Testis (tissue), 5 donors: ENCODE measurements at places on chromosomes 1 and 21.

GRCh38 chr21:42447182-42447581 is 43.5 kb downstream of the UBASH3A start:
- no peak for DNase-seq

GRCh38 chr1:78291872-78292271 is 198.9 kb upstream of the PTGFR start:
- no peak for DNase-seq

- no peak for DNase-seq
These were observed 411.3 kb downstream of the DISC1 start for GRCh38 chr1:232037774-232038388.

- DNase-seq: peak; percentile 33
These were observed 45.2 kb upstream of the LYST start for GRCh38 chr1:235911876-235912275.

DNA sequence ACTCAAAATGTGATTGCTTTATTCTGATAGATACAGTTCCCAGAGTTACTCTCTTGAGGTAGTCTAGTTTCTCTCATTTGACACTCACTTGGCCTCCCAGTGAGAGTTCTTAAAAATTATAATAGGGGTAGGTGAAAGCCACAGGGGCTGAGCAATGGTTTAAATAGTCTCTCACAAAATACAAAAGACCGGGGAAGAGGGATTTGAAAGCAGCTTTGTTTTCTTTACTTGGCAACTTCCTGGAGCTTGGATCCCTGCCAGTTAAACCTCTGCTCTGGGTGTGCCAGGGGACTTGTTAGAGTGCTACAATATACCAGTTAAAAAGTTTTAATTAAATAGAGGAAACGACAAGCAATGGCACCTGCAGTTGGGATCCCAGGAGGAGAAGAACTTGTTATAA is 31.7 kb downstream of the OR13G1 start:
- DNase-seq: peak; percentile 57

- DNase-seq: no peak
These were observed 701 bp upstream of the INSRR start for GRCh38 chr1:156859523-156860112.

DNA sequence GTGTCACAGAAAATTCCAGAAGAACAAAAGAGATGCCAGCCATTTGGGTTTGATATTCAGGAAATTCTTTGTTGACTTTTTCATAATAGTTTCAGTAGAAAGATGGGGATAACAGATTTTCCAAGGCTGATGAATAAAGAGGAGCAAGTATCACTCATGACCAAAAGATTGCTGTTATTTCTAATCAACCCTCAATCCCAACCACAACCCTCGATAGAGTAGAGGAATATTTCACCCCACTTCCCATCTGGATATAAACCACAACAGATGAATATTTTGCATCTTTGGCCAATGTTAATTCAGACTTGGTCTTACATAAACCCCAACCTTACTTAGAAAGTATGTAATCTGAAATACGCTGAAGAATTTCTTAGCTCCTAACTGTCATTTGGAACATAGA is 232.4 kb downstream of the SEC16B start:
- no peak for DNase-seq

DNA sequence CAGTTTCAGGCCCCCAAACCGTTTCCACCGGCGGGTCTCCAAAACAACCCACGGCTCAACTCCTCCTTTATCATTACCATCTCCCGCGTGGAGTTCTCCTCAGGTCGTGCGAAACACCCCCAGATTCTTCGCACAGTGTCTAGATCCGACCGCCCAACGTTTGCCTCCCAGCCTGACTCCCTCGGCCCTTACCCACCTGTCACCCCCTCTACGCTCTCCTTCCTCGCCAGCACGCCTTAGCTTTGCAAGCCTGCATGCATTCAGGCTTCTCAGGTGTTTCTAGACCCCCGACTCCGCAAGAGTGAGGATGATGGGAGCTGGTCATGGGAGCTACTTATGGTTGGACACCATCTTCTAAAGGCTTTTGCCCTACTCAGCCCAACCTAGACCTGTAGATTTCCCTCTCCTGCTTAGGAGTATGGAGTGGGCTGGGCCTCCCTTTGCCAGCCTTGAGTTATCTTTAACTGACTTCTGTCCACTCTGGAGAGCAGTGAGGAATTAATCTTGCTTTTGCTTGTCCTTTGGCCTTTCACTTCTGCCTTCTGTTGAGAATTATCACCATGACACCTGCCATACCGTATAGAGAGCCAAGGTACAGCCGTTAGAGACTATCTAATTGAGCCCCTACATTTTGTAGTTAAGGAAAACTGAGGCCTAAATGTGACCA is 865 bp downstream of the ATP5IF1 start:
- no peak for DNase-seq

DNA sequence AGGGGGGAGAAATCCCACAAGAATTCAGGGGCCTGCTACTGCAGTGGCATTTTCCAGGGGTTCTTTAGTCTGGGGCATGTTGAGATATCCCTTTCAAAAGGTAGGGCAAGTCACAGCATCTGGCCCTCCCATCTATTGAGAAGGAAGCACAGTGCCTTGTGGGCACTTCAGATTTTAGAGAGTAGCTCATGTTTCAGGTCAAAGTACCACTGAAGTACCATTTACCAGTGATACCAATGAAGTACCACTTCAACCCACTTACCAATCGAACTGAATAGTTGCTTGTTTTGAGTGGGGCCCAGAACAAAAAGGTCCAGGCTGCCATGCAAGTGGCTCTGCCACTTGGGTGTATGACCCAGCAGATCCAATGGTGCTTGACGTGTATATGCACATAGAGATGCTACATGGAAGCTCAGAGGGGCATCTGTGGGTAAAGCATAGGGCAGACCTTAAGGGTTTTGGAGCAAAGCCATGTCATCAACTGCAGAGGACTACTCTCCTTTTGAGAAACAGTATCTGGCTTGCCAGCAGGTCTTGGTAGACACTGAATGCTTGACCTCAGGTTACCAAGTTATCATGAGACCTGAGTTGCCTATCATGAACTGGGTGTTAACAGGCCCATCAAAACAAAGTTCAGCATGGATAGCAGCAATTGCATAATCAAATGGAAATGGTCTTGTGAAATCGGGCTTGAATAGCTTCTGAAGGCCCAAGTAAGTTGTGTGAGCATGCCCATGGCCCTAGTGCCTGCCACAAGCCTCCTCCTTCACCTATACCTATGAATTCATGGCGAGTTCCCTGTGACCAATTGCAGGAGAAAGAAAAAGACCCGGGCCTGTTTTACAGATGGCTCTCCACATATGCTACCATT is 23.5 kb downstream of the PLA2G2D start:
- no peak for DNase-seq

GRCh38 chr1:50917138-50918137 is 42.6 kb downstream of the FAF1 start:
- DNase-seq: no peak

GRCh38 chr1:152034324-152034653 is 2.5 kb downstream of the S100A11 start:
- no peak for DNase-seq

DNA sequence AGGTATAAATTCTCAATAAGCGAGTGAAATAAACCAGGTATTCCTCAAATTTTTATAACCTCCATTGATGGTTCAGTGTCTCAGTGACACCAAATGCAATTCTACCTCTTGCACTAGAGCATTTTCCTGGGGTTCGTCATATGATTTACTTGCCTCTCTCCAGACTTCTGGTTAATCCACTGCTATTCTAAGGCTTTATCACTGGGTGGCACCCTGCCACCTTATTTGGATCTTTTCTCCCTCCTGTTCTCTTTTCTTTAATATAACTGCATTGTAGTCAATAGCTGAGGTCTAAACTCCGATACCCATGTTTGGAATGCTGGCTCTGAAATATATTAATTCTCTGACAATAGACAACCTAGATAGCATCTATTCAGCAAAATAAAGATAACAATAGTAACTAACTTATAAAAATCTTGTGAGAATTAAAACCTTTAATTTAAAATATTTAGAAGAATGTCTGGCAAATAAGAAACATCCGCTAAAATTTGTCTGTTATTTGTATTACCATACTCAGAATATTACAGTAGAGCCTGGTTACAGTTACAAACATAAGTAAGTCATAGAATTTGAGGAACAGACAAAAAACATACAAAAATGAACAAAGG is 436.4 kb downstream of the PLA2G4A start:
- DNase-seq: peak; percentile 71

DNA sequence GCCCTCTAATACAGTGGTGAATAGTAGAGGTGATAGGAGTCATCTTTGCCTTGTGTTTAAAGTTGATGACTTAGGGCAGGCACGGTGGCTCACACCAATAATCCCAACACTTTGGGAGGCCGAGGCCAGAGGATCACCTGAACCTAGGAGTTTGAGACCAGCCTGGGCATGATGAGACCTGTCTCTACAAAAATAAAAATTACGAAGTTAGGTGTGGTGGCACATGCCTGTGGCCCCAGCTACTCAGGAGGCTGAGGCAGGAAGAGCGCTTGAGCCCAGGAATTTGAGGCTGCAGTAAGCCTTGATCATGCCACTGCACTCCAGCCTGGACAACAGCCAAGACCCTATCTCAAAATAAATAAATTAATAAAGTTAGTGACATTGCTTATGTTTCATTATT is 26.6 kb downstream of the CAPZA1 start:
- no peak for DNase-seq

GRCh38 chr21:35036465-35037383 is 12.4 kb downstream of the RUNX1 start:
- no peak for DNase-seq

- peak; percentile 79 for DNase-seq
These were observed 296 bp upstream of the RNPEP start for GRCh38 chr1:201982082-201982622.

- no peak for DNase-seq
These were observed 82.4 kb upstream of the COL11A1 start for GRCh38 chr1:103190766-103191165.

- no peak for DNase-seq
These were observed 32.6 kb downstream of the PDPN start for GRCh38 chr1:13616234-13616633.

DNA sequence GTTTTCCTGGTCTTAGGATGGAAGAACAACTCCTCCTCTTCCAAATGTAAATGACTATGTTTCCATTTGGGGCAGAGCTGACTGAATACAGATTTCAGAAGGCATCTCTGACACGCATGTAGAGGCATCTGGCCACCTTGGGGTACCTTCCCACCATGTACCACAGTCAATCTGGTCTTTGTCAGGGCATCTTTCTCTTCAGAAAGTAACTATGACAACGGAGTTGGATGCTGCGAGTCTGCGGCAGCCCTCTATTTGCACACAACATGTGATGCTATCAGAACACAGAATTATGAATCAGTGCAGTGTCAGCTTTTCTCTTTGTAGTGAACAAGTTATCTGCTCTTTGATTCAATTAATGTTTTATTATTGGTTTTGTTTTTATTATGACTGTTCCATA is 94.7 kb downstream of the TSEN15 start:
- DNase-seq: no peak

DNA sequence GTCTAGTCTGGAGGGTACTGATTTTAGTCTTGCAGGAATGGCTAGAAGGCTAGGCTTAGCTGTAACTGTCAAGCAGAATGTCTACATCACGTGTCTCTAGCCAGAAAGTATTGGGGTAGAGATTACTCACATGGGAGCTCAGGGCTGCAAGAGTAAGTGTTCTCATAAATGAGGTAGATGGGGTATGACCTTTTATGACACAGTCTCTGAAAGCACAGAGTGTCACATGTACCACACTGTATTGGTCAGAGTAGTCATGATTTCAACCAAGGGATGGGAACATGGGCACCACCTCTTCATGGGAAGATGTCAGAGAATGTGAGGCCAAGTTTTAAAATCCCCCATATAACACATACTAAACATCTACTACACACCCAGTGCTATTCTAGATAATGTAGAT is 2.9 kb downstream of the FYB2 start:
- no peak for DNase-seq

- no peak for DNase-seq
These were observed 56.0 kb upstream of the DPYD start for GRCh38 chr1:97976801-97977200.

GRCh38 chr1:33147275-33147996 is 34.4 kb downstream of the TRIM62 start:
- DNase-seq: no peak

GRCh38 chr1:153277852-153278251 is 18.4 kb downstream of the LORICRIN start:
- peak; percentile 30 for DNase-seq

DNA sequence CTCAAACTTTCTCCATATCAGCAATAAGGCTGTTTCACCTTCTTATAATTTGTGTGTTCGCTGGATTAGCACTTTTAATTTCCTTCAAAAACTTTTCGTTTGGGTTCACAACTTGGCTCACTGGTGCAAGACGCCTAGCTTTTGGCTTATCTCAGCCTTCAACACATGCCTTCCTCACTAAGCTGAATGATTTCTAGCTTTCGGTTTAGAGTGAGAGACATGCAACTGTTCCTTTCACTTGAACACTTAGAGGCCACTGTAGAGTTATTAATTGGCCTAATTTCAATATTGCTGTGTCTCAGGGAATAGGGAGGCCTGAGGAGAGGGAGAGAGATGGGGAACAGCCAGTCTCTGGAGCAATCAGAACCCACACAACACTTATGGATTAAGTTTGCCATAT is 41.2 kb upstream of the IFNLR1 start:
- no peak for DNase-seq

- peak; percentile 70 for DNase-seq
These were observed 755 bp downstream of the SCMH1 start for GRCh38 chr1:41241354-41241748.

GRCh38 chr1:240706150-240706935 is 94.4 kb upstream of the GREM2 start:
- no peak for DNase-seq

GRCh38 chr1:245046769-245047168 is 108.0 kb upstream of the KIF26B start:
- DNase-seq: no peak

- no peak for DNase-seq
These were observed 23.1 kb downstream of the GPR137B start for GRCh38 chr1:236165238-236165981.

GRCh38 chr1:55399346-55399745 is 184.2 kb upstream of the USP24 start:
- no peak for DNase-seq

GRCh38 chr1:14739082-14739832 is 140.8 kb downstream of the KAZN start:
- no peak for DNase-seq

DNA sequence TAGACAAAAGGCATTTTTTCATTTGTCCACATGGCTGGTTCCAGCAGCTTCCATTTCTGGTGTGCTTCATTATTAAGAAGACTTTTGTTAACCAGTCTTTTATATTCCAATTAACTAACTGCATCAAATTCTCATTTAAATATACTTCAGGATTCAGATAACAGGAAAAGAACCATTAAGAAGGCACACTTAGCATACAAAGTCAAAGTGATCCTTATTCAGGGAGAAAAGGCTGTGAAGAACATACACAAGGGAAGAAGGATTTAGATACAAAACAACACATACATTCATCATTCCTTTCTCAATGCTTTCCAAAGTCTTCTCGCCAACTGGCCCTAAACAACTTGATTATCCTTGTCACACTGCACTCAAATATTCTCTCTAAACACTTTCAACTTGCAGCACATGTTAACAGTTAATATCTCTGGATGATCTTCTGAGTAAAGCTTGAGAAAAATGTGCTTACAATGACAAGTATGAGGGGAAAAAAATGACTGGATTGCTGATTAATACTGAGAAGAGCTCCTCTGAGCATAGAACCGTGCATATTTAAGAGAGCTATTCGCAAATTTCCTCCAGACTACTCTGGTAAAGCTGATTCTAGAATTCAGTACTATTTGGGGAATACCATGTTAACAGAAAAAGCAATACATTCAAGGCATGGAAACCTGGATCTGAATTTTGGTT is 225.2 kb upstream of the TNR start:
- no peak for DNase-seq

GRCh38 chr1:14915356-14916054 is 238.0 kb upstream of the TMEM51 start:
- DNase-seq: peak; percentile 73

- DNase-seq: peak; percentile 22
These were observed 1.4 kb downstream of the TIPRL start for GRCh38 chr1:168180148-168180524.
